ENCODE measurements at places on chromosomes 6 and 20. TPM values are rescaled to one million over a fixed set of nuclear protein-coding genes. Genes with fewer than 3 reads are reported as not detected.

- DNase-seq: no peak
These were observed 56.7 kb upstream of the APCDD1L start for GRCh38 chr20:58571693-58572427.

The PPARD gene
- 28.4 TPM for total RNA-seq

The GPR6 gene
- not detected for total RNA-seq

The NECAB3 gene
- total RNA-seq: 53.7 TPM

DNA sequence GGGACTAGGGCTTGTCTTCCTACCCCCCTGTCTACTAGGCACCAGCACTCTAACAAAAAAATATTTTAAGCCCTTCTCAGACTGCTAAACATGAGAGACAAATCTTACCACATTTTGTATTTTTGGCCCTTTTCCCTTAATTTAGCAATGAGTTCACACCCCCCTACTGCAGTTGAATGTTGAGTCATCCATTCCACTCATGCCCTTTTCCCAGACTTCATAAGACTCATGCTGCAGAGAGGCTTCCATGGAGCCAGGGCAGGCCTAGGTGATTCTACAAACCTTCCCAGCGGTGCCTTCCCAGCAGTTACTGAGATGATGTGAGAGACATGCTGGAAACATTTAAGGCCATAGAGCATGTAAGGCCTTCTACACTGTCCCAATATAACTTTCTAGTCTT is 53.9 kb downstream of the PXDC1 start:
- DNase-seq: no peak

DNA sequence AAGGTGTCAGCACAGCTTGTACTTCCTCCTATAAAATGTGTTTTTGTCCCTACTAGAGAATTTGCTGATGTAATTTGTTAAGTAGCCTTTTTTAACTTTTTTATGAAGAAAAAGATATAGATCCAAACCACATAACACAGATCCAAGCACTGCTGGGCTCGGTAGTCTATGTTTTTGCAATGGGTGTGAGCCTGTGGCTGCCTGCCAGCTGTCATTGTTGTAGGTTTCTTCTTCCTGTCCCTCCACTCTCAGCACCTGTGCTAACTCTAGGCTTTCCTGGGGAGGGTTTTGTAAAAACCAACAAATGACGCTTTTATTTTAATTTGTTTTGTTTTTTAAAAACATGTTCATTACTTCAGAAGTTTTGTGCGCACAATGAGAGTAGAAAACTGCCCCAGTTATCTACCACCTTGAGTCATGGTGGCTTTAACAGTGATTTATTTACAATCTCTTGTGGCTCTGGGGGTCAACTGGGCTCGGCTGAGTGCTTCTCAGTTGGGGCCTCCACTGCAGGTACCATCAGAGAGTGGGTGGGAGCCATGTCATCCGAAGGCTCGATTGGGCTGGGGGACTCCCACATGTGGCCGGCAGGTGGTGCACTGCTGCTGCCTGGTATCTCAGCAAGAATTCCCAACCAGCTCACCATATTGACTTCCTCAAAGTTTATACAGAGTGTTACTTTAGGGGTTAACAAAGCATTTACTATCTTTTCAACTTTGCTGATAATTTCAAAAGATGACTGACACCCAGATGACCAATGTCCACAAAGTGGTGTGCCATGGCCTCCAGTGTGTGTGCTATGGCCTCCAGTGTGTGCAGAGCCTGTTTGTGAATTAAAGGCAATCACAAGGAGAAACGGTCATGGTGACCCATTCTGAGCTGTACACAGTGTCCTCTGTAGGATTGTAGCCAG is 3.0 kb upstream of the CCR6 start:
- DNase-seq: no peak

GRCh38 chr20:15789079-15789478 is 784.2 kb downstream of the KIF16B start:
- DNase-seq: no peak

DNA sequence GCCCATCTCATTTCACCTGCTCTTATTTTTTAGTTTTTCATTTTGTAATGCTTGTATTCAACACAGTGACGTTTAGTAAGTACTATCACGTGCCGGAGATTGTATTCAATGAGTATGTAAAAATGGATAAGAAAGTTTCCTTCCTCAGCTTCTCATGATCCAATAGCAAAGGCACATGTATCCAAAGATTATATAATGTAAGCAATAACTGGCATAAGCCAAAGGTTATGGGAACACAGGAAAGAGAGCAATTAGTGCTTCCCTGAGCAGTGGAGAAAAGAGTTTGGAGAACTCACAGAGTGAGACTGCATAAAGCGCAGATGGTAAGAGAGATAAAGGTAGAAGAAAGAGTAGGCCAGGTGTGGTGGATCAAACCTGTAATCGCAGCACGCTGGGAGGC is 21.8 kb upstream of the LTV1 start:
- DNase-seq: no peak

- no peak for DNase-seq
These were observed 4.5 kb downstream of the CCDC170 start for GRCh38 chr6:151498327-151498726.

DNA sequence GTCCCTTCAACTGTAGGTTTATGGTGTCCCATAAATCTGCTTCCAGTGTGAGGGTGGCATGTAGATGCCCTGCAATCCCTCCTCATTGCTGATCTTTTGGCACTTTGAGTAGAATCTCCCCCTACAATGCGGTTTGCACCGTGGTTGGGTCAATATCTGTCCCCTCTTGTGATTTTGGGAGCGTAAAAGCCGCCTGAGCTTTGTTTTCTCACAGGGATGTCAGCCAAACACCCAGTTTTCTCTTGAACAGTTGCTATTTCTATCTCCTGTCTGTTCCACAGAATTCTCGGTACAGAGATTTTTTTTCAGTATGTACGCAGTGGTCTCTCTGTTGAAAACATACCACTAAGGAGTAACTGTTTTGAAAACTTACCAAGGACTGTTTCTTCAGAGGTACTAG is 21.8 kb downstream of the CDS2 start:
- DNase-seq: no peak

DNA sequence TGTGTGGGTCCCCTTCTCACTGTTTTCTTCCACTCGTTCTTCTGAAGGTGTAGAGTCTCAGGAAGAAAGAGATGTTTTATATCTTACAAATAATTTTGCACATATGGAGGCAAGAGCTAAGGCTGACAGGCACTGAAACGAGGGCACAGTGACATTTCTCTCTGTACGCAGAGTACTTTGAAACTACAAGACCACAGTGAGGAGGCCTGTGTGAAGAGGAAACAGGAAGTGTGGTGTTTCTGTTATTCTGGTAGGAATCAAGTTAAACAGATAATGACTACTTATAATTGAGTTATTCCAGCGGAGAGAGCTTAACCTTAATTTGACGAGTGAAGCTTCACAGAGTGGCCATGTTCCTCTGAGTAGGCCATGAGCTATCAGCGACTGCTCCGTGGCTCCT is 4.8 kb downstream of the CDH4 start:
- no peak for DNase-seq

DNA sequence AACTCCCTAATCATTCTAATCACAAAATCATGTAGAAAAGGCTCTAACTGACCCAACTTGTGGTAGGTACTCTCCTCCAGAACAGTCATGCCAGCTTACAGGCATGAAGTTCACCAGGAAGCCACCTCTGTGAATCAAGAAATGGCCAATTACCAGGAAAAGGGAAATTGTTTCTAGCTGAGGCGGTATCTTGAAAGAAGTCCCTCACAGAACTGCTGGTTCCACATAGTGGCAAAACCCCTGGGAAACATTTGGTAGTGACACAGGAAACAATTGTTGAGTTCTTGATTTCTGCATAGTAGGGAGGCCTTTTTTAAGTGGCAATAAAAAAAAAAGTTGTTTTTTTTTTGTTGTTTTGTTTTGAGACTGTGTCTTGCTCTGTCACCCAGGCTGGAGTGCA is 3.4 kb upstream of the ZHX3 start:
- DNase-seq: no peak

DNA sequence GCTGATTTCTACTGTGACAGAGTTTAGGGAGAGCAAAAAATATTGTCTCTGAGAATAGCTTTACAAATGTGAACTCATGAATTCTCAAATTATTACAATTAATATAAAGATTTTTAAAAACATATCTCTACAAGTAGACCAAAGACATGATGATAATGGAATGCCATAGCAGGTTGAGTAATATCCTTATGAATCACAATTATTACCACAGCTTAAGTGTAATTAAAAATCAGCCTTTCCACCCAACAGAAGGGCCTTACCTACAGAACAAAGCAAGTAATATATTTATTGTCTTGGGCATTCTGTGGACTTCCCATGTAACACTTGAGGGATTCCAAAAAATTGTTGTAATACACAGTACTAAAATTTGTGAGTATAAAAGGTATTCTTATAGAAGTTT is 1099.6 kb upstream of the GJE1 start:
- no peak for DNase-seq

The FOXS1 gene
- total RNA-seq: 2.9 TPM

- DNase-seq: no peak
These were observed 215.1 kb downstream of the PHACTR1 start for GRCh38 chr6:12931639-12932038.

DNA sequence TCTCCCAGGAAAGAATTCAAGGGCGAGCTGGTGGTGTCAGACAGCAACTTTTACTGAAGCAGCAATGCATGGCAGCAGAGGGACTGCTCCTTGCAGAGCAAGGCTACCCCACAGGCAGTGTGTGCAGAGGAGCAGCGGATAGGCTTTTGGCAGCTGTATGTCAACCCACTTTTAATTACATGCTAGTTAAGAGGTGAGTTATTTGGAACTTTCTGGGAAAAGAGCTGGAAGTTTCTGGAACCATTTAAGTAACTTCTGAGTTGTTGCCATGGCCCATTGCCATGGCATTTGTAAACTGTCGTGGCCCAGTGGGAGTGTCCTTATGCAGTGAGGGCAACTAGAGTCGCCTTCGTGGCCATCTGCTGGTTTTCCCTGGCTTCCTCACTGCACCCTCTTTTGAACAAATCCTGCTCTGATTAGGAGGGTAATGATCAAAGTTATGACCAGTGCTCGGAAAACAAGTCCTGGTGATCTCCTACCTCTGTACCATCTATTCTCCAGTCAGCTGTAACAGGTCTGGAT is 34.0 kb downstream of the BPIFB4 start:
- DNase-seq: no peak

GRCh38 chr6:83378621-83379388 is 52.0 kb downstream of the ME1 start:
- no peak for DNase-seq
